ENCODE measurements at places on chromosomes 1 and 21.

DNA sequence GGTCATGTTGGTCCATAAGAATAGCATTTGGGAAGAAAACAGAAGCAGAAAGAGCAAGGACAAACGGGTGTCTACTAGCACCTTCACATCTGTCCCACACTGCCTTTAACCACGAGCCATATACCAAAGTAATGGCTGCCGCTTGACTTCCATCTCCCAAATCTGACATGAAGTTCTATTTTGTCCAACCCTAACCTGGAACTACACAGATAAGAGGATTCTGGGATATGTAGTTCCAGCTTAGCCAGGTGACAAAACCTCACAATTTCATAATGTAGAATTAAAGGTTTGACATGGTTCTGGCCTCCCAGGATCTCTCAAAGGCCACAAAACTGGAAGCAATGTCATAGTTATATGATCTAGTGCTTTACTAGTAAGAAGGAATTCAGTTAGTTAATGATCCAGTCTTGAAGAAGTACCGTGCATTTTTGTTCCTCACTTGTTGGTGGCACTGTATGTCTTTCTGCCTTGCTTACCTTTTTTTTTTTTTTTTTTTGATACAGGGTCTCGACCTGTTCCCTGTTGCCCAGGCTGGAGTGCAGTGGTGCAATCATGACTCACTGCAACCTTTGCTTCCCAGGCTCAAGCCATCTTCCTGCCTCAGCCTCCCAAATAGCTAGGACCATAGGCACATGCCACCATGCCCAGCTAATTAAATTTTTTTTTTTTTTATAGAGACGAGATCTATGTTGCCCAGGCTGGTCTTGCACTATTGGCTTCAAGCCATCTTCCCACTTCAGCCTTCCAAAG, 17.5 kb downstream of the PTGFRN start:
- DNase-seq, result no peak

- DNase-seq, result no peak
Measured at GRCh38 chr1:203701606-203702005, 63.4 kb upstream of the LAX1 start.

GRCh38 chr1:181349512-181349911, 133.8 kb upstream of the CACNA1E start:
- no peak for DNase-seq

- no peak for DNase-seq
Measured at GRCh38 chr1:204274446-204274845, 60.7 kb upstream of the GOLT1A start.

DNA sequence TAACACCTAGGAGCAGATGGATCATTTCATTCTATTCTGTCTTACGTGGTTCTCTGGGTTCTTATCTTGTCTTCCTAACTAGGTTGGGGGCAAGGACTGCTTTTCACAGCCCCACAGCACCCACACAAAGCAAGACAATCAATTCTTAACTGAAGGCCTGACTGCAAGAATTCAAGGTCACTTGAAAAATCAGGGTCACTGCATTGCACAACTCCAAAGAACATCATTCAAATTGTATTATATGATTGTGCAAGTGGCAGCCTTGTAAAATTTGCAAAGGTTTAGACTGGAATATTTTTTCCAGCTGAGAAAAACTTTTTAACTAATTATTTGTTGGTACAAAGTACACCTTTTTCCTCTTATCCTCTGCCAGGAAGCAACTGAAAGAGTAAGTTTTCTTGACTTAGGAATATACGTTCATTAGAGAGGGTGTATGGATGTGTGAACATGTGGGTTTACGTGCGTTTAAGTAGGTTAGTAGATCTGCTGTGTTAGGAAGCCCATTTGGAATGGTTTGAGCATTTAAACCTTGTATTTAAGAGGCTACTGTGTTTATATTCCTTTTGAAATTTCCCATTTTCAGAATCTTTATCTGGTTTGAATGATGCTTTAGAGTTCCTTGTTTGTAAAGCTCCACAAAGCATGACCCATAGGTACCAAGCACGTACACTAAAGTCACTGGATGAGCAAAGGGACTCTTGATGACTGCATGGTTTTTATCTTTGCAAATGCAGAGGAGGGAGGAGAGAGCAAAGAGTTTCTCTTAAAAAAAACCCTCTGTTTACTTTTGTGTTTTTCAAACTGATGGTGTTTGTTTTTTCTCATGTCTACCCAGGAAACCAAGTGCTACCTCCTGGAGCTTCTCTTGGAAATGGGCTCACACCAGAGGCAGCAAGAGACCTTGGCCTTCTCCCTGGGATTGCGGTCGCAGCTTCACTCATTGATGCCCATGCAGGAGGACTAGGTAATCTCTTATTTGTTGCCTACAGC, 214.9 kb downstream of the FGGY start:
- no peak for DNase-seq

GRCh38 chr1:48773133-48773532, 3.6 kb downstream of the BEND5 start:
- DNase-seq, result no peak

DNA sequence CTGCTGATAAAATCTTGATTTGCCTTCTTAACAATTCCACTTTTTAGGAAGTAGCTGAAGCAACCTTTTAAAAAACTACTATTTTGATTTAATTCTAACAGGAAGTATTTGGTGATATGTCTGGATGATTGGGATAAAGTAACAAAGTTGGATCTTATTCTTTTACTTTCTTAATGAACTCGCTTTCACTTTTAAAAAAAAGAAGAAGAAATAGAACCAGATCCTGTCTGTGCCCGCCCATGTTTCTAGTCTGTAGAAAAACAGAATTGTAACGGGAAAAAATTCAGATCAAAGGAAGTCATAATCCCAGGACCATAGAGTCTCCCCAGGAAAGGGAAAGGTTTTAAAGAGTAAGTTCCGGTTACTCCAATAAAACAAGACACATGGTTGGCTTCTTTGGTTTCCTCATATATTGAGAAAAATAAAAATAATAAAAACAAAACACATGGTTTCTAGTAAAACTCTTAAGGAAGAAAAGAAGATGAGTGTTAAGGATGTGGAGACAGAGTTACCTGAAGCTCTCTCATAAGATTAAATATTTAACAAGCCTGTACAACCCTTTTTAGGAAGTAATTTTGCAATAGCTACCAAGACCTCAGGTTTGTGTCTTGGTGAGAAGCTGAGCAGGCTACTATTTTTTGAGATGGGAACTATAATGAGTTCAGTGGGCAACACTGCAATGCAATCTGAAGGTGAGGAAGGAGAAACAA, 4.9 kb downstream of the CD48 start:
- DNase-seq, result no peak

DNA sequence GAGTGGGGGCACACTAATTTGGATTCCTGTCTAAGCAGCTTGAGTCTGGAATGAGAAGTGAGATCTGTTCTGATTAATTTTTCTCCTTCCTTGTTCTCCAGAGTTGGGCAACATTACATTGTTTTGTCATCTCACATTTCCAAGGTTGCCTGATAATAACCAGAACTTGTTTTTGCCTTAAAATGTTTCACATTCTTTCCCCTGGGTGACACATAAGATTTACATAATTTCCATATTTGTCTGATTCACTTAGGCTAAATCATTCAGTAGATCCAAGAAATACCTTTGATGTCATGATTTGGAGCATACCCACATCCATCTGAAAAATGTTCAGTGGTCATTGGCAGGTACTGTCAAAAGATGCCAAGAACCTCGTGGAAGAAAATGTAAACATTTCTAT, 60.3 kb downstream of the XCL2 start:
- no peak for DNase-seq

GRCh38 chr1:226369110-226369509, 38.8 kb downstream of the PARP1 start:
- DNase-seq, result no peak

- DNase-seq, result no peak
Measured at GRCh38 chr1:111205714-111206050, 5.2 kb upstream of the DENND2D start.

DNA sequence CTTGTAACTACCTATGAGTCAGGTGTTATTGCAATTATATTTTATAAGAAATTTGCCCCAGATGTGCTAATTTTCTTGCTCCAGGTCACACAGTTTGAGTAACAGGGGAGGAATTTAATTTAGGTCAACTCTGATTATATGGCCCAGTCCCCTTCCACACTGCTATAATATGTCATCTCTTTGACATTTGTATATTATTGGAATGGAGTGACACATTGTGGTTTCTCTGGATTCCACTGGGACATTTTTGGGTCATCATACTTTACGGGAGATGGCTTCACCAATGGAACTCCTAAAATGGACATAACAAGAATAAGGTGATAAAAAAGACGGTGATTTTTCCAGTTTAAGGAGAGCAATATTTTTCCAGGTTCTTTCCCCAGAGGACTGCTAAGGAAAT, 191.2 kb downstream of the DISC1 start:
- no peak for DNase-seq

DNA sequence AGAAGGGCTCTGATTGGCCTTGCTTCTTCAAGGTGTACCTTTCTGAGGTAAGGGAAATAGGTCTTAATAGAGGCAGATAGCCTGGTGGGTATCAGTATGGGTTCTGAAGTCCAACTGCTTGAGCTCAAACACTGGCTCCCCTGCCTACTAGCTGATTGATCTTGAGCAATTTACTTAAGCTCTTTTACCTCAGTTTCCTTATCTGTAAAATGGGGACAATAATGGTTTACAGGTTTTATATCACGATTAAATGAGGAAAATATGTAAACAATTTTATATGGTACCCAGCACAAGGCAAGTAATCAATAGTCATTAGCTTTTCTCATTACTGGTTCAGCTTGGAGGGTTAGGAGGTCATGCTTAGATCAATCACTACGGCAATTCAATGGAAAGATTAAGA, 75.8 kb upstream of the VTCN1 start:
- DNase-seq, result no peak

DNA sequence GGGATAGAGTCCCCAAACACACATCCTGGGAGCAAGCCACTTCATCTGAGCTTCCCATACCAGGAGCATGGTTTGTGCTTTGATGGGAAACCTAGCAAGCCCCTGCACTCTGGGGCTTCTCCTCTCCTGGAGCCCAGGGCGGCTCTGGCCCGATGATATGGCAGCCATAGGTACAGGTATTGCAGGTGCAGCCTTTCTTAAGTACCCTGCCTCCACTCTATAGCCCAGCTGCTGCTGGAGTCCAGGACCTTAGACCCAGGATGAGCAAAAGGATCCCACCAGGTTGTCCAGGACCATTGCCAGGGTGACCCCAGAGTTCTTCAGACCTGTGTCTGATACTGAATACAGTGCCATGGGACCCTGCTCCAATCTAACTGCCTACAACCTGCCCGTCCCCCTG, 4.2 kb downstream of the C1orf226 start:
- no peak for DNase-seq

- DNase-seq, result no peak
Measured at GRCh38 chr1:8133657-8134430, 107.7 kb upstream of the ERRFI1 start.

DNA sequence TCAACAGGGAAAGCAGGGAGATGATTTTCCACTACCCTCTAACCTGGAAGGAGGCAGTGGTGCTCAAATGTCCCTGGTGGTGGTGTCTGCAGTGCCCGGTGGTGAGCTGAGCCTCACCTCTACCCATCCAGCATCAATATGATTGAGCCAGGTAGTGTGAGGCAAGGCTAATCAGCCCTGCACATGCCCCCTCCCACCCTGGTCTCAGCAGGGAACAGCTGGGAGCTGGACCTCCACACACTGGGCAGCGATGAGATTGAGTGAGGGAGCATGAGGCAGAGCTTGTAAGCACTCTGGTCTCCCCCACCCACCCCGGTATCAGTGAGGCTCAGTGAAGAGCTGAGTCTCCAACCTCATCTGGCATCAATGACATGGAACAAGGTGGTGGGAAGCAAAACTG, 634.3 kb downstream of the PTPRU start:
- no peak for DNase-seq

DNA sequence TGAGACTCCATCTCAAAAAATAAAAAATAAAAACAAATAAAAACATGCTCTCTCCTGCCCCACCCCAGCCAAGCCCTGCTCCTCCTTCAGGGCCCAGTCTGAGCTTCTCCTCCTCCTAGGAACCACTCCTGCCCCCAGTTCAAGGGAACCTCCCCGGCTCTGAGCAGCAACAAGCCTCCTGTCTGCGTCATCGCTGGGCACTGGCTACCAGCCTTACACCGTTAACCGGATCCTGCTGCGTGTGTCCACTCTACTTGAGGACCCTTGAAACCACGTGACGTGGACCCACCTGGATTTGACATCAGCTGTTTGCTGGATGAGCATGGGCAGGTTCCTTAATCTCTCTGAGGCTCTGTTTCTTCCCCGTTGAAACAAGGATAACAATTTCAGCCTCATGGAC, 1.6 kb upstream of the TAS1R2 start:
- no peak for DNase-seq

DNA sequence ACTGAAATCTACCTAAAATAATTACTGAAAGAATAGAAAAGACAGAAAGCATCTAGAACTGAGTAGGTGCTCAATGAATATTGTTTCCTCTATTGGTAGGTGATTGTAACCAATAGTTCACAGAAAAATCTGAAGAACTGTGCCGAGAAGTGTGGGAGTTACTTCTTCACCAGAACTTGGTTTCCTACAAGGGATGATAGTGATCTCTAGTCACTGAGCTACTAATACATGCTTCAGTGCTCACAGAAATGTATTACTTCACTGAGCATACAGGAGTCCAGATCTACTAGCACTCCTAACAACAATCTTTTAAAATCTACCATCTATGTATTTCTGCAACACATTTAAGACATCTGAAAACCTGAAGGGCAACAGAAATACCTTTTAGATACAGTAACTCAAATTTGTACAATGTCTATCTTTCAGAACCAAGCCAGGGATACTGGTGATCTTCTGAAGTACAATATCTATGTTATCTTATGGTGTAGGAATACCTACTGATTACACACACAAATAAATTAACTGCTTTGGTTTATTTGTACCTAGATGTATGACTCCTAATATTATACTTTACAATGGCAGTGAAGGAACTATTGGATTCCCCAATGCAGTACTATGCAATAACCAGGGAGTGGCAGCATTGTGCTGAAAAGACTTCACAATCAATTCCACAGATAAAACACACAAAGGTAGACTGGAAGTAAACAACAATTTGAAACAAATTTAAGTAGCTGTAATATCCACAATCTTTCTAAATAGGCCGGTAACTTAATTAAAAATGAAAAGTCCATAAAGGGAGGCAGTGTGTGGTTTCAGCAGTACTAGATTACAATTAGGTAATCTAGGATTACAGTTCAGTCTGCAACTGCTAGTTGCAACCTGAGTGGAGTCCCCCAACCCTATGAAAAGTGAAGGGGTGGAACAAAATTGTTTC, 243.0 kb downstream of the SLC45A1 start:
- no peak for DNase-seq
